ENCODE measurements at places on chromosomes 12 and 14.

GRCh38 chr14:59245809-59246295, 57.4 kb downstream of the DAAM1 start:
- no peak for DNase-seq

DNA sequence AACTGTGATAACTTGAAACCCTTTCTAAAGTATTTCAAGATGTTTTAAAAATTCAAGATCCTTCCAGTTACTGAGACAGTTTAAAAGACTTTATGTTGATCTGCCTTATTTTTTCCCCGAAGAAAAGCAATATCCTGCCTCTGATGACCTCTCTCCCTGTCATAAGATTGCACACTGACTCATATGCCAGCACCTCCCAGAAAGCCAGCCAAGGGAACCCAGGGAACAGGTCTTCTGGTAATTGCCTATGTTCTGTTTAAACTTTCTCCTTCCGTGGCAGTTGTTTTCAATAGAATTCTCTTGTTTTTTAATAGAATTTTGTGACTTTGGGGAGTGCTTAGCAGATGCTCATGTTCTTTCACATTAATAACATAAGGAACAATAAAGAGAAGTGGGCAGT, 300.2 kb upstream of the PRKD1 start:
- DNase-seq, result no peak

DNA sequence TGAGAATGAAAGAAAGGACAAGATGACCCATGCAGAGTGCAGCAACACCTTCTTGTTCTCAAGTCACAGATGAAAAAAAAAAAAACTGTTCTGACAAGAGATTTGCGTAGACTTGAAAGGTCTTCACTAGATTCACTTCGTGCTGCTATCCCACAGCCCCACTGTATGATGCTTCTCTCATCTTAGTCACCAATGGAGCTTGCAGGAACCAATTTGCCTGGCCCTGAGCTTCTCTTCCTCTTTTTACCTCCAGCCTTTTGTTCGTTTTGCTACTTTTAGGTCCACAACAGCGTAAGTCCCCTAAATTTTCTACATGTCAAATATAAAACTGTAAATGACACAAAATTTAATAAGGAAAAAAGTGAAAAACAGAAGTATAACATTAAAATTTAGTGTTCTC, 107.9 kb upstream of the NAP1L1 start:
- DNase-seq, result no peak

- no peak for DNase-seq
These were observed 89.4 kb upstream of the GRIP1 start for GRCh38 chr12:66768293-66768692.

DNA sequence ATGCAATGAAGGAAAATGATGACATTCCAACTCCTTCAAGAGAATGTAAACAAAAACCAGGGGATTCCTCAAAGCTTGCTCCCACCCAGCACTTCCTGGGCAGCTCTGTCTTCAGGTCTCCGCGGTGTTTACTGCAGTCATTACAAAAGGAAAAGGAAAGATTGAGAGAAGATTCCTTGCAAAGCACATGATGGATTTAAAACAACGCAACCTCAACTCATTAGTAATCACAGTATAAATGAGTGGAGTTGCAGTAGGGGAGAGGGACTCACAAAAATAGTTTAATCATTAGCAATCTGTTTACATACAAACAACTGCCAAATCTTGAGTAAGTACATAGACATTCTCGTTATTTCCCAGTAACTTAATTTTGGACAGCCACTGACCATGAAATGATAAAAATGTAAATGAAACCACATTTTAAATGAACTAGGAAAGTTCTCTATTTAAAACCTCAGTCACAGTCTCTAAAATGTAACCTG, 49.7 kb upstream of the OVCH1 start:
- DNase-seq, result no peak

- no peak for DNase-seq
These were observed 69.2 kb upstream of the ETV6 start for GRCh38 chr12:11580125-11580751.

- DNase-seq, result no peak
These were observed 186.5 kb upstream of the LHX5 start for GRCh38 chr12:113658006-113658655.

- DNase-seq, result no peak
These were observed 54.3 kb downstream of the DRAM1 start for GRCh38 chr12:101931498-101932326.

DNA sequence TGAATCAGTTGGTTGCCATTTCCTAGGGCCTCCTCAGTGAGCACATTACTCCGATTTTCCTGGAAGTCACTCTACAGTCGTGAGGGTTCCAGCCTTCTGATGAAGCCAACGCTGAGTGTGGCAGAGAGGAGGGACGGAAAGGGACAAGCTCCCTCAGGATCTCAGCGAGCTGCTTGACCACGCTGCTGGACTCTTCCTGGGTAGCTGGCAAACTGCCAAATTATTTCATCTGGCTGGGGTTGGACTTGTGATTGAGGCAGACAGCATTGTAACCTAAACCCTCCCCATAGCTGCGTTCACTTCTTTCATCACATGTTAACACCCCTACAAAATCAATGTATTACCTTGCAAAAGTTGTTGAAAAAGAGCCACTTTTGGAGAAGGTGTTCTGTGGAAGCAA, 69.6 kb upstream of the CHST11 start:
- DNase-seq, result no peak

GRCh38 chr12:79267580-79267979, 403.0 kb downstream of the SYT1 start:
- DNase-seq, result no peak

DNA sequence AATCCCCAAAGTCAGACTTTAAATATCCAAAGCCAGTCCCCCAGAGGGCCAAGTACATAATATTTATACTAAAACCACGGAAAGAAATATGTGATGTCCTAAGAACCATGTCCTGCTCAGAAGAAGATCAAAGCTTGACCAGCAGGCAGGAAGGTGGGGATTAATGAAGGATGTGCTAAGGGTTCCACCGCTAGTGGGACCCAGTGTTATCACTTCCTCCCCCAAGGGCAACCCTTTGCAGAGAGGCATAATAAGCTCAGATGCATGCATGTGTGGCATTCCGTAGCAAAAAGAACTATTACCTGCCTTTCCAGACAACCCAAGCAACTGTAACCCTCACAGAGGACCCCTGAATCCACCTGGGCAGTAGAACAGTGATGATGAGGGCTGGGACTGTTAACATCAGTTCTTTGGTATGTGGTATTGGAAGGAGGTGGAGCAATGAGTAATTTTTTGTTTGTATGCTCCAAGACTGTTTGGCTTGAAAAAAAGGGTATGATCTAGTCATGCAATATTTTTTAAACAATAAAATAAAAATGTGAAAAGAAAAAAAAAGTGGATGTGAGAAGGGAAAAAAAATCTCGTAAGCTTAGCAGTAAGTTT, 71.7 kb upstream of the ETV6 start:
- DNase-seq, result no peak

DNA sequence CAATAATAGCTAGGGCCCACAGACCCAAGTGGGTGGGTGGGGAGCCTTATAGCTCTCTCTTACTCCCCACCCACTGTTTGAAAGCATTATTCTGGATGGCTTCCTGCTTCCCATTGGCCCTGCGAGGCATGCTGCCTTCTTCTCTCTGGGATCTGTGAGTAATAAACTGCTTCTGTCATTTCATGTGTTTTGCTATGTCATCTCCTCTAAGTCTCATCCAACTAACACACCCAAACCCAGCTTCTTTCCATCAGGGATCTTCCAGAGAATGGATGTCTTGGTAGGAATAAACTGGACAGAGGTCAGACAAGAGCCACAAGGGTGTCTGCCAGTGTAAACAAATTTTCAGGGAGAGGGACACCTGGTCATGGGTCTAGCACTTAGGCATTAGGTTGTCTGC, 66.4 kb upstream of the BDKRB2 start:
- DNase-seq, result no peak

DNA sequence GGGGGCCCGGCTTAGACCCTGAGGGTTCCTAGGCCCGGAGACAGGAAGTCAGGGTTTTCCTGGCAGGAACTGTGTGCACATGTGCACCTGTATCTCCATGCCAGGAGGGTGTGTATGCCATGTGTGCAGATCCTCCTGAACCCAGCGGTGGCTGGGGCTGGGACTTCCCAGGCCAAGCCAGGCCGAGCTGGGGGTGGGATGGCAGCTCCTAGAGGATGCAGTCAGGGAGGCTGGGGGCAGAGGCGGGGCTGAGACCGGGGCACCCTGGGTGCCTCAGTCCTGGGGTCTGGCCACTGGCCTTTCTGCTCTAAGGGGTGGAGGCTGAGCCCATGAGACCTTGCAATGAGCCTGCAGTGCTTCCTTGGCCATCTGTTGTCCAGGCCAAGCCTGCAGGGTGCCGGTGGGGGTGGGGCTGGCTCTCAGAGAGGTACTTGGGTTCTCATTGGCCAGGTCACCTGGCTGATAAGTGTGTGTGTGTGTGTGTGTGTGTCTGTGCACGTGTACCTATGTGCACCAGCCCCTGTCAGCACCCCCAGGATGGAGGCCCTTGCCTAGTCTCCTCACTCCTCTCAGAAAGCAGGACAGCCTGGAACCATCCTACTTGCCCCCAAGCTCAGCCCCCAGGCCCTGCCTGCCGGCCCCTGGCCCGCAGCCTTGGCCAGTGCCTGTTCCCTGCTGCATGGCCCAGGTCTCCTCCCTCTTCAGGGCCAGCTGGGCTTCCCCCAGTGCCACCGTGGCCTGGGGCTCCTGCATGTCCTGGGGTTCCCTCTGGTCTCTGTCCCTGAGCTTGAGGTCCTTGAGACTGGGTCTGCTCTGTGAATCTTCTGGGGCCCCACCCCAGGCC, 10.6 kb upstream of the TNFAIP2 start:
- no peak for DNase-seq

GRCh38 chr12:22121224-22121623, 75.2 kb downstream of the CMAS start:
- peak; percentile 52 for DNase-seq

GRCh38 chr12:53560351-53560750, 53.1 kb upstream of the NPFF start:
- DNase-seq, result no peak

DNA sequence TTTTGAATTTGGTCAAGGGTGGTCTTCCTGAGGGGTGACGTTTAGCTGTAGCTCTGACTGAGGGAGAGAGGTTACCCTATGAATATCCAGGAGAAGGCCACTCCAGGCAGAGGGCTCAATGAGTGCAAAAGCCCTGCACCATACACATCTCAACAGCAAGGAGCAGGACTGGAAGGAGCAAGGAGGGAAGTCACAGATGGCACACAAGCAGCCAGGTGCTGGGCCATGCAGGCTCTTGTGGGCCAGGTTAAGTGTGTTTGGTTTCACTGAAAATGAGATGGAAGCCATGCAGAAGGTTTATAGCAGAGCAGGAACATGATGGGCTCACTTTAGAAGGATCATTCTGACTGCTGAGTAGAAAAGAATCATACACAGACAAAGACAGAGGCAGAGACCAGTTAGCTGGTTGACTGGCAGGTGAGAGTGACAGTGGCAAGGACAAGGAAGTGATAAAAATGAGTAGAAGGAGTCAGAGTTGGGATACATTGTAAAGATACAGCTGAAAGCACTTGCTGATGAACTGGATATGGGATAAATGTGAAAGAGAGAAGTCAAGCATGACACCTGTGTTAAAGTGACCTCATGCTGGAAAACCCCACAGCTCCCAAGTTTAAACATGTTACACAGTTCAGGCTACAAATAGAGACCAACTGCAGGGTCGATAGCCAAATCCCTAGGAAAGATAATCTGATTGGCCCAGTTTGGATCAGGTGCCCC, 81.2 kb downstream of the PRKD1 start:
- no peak for DNase-seq

DNA sequence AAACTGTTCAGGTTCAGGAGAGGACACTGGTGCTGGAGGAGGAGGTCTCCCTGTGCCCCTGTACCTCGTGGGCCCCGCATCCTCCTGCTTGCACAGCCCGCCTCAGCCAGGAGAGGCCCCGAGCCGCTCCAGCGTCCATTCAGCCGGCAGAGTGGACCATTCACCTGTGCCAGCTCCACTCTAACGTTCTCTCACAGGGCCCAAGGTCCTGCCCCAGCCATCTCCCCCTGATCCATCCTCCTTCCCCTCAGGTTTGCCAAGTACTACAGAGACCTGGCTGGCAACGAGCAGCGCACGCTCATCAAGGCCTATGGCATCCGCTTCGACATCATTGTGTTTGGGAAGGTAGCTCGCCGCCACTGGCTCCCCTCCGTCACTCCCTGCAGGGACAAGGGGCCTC, 22.2 kb downstream of the P2RX4 start:
- no peak for DNase-seq

- DNase-seq, result no peak
These were observed 3.3 kb upstream of the CDKN1B start for GRCh38 chr12:12713932-12714275.

DNA sequence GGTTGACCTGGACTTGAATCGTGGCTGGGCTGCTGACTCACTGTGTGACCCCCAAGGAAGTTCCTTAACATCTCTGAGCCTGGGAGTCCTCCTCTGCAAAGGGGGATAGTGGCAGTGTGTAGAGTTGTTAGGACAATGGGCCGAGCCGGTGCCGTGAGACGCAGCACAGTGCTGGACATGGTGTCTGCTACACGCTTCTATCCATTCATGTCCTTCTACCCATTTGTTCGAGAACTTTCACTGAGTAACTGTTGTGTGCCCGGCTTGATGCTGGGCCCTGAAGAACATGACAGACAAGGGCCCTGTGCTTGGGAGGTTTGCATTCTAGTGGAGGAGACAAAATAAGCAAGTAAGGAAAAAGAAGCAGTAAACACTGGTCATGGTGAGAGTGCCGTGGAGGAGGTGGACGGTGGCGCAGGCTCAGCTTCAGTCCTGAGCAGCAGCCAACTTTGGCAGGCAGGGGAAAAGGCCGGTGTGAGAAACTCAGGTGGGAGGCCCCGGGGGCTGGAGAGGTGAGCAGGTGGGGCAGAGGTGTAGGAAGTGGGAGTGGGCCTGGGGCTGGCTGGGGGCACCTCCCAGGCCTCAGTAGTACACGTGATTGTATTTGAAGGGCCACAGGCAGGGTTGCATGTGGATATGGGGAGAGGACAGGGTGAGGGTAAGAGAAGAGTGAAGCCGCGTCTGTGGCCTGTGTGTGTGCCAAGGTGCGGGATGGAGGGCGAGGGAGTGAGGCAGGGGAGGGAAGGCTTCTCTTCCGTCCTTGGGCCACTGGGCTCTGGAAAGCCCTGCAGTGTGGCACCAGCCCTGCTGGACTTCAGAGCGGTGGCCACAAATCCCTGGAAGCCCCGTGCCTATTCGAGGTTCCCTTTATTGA, 13.8 kb downstream of the VASH1 start:
- no peak for DNase-seq

GRCh38 chr12:117872546-117873169, 96.1 kb downstream of the KSR2 start:
- DNase-seq, result no peak

GRCh38 chr12:85191-85666, 18.7 kb downstream of the IQSEC3 start:
- no peak for DNase-seq

DNA sequence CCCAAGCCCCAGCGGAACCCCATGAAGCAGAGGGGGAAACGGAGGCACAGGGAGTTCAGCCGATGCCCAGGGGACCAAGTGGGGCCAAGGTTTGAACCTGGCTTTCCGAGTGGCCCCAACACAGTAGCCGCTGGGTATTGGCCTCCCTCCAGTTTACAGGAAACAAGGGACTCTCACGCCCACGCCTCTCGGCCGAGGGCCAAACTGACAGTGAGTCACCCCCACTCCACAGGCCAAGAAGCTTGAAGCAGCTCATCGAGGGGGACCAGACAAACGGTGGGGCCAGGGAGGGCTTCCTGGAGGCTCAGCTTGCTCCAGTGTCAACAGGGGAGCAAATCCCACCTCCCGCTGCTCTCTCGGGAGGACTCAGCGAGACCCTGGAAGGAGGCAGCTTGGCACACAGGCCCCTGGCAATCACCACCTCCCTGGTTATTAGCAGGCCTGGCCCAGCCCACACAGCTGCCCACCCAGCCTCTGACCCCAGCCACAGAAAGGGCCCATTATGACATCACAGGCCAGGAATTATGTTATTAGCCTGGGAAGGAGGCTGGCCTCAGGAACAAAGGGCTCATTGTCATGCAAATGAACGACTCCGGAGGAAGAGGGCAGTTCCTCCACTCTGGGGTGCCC, 54.6 kb downstream of the NCOR2 start:
- DNase-seq, result no peak

Data from CD4-positive, alpha-beta T cell treated with Interleukin-21 for 1 hour (primary cell).